ENCODE measurements at places on chromosomes 2 and 18.

DNA sequence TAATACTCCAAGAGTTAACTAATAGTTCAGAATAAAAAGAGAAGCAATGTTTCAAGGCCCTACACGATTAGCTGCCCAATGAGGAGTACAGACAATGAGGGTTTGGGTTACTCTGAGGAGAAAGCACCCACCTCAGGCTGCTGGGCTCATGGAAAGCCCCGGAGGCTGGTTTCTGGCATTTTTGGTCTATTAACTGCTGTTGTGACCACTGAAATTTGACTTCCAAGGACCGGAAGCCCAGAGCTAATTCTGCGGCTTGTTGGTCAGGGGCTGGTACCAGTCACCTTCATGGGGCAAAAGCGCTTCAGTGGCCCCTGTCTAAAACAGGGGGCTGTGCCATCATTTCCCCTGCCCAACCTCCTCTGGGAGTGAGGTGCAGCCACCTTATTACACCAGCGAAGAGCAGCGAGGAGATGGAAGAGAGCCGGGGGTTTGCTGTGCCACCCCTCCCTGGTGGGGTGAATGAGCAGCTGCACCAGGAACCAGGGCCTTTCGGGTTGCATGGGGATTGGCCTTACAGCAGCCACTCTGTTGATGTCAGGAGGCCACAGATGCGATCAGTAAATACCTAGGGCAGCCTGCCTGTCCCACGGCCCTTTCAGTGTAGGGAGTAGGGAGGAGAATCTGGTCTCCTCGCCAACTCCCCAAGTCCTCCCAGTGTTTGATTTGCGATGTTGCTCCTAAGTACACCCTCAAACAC, 131.3 kb downstream of the CELF4 start:
- DNase-seq: no peak

DNA sequence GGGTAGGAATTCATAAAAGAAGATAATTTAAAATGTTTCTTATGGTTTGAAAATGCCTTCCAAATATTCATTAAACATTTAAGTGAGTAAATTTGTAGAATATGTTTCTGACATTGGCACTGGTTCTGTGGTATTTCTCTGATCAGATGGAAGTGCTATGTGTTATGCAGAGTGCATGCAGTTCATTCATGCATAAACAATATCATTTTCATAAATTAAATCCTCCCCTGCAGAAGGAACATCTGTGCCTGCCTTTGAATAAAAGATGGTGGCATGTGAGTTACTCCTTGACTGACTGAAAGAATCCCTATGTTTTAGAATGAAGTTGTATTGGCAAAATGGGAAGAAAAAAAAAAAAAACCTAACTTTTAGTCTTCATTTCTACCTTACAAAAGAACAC, 5.9 kb downstream of the NEUROD1 start:
- no peak for DNase-seq

GRCh38 chr2:225559072-225559415, 159.5 kb downstream of the NYAP2 start:
- DNase-seq: no peak

GRCh38 chr2:219595256-219595655, 2.4 kb upstream of the STK11IP start:
- no peak for DNase-seq

GRCh38 chr2:186718122-186718521, 24.3 kb downstream of the FAM171B start:
- no peak for DNase-seq

GRCh38 chr2:26620031-26620605, 21.0 kb downstream of the CIB4 start:
- DNase-seq: no peak

DNA sequence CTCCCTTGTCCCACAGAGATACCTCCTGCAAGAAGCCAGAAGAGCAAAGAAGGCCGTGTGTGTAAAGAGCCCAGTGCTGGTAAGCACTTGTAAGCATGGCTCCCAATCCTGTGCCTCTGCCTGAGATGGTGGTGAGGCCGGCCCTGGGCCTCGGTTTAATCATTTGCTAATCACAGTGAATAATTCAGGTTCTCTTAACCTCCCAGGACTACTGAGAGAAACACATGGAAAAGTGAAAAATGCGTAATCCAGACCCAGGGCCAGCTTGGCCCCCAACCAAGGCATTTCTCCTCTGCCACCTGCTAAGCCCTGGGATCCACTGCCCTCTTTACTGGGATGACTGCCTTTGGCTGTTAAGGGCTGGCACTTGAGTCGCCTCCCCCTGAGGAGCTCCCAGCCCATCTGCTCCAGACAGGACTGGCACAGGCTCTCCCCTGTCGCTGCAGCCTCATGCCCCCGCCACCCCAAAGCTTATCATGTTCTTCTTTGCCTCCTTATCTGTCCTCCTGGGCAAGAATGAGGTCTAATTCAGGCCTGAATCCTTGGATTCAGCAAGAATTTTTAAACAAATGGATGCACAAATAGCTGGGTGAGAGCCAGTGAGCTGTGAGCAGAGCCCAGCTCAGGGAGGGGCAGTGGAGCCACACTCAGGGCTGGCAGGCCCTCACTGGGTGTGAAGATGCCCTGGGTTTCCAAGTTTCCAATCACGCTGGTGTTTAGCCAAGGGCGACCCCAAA, 193.9 kb upstream of the HS6ST1 start:
- no peak for DNase-seq

DNA sequence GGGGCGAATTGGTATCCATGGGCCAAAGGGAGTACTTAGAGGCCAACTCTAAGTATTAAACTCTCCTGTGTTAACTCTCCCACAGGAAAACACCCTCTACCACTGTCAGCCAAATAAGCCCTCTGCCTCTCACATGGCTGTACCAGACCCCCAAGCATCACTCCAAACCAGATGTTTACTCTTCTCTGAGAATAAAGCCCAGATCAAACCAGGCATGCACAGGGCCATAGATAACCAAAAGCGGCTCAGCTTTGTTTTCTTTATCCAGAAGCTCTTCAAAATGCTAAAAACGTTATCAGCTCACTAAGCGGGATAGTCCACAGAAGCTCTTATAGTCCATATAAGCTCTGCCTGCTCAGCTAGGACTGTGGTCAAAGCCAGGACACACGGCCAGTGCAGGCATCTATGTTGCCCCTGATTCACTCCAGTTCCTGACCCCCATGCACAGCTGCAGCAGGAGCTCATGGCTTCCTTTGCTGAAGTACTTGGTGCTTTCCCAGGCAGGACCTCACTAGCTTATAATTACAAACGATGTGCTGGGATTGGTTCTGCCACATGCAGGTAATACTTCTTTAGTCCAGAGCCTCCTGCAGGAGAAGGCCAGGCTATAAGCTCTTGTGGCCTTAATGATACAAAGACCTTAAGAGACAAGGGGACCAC, 21.0 kb upstream of the SEMA4C start:
- no peak for DNase-seq

DNA sequence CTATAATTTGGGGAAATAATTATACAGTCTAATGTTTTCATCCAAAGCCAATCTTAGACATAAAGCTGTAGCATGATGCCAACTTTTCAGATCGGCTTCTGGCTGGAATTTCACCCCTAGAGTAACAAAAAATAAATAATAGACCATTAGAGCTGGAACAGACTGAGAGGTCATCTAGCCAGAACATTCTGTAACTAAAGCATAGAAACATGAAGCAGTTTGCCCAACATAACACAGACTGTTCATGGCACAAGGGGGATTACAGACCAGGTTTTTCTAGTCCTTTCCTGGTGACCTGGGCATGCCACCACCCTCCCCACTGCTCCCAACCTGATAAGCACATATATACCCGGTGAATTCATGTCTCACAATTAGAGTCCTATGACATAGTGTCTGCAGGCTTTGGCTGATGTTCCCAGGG, 116.4 kb upstream of the PPP1CB start:
- no peak for DNase-seq

Measured in NCI-H187 treated with DMSO at 0.1 percent for 48 hours (cell line).